Motor neuron (in vitro differentiated cells): ENCODE measurements at places on chromosomes 7 and 10. TPM values are rescaled to one million over a fixed set of nuclear protein-coding genes. Genes with fewer than 3 reads are reported as not detected.

GRCh38 chr10:82742478-82742877 is 867.5 kb downstream of the NRG3 start:
- ATAC-seq, result no peak

DNA sequence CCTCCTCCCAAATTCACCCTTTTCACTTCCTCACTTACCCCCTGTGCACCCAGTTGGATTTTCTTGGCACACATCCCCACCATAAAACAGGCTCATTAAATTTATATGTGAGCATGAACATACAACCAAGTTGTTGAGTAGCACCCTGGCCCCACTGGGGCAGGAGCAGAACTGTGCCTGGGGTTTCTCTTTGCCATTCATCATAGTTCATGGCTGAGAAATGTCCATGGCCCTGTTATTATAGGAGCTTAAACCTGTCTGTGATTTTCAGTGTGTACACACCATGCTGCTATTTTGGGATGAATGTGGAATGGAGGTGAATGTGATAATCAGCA is 618.8 kb downstream of the LRMDA start:
- no peak for ATAC-seq

- ATAC-seq, result no peak
Observed at GRCh38 chr10:103225939-103226338, 19.7 kb upstream of the RPEL1 start.

DNA sequence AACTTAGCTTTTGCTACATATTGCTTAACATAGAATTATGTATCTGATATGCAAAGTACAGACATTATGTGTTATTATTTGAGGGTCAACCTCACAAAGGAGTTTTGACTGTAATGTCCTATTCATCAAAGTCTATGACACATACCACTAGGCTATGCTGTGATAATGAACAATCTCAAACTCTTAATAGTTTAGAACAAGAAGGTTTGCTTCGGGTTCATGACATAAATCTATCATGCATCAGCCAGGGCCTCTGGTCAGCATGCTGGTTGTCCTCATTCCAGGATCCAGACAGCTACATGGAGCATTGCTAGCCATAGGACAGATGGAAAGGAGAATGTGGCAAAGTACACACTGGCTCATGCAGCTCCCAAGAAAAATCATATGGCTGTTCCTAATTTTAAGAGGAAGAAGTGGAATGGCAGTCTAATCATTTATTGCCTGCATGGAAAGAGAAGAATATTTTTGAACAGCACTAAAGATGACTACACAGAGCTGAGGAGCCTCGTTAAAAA is 332.1 kb downstream of the GPR158 start:
- ATAC-seq, result no peak

DNA sequence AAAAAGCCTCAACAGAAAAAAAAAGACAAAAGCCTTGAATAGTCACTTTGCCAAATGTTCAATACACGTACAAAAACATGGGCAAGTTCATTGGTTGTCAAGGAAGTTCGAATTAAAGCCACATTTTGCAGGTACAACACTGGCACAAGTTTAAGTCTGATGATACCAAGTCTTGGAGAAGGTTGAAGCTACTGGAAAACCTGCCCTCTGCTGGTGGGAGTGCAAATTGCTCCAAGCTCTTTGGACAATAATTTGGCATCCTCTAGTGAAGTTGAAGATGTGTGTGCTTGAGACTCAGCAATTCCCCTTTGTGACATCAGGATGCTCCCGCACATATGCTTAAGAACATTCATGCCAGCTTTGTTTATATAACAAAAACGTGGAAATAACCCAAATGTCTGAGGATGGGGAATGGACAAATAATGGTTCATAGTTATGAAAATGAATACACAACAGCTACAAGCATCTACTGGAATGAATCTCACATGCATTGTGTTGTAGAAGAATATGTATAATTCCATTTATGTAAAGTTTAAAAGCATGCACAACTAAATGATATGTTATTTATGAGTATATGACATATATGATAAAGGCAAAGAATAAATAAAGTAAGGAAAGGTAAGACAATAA is 120.0 kb upstream of the PLPP4 start:
- ATAC-seq, result no peak

GRCh38 chr10:86162036-86162435 is 204.6 kb downstream of the GRID1 start:
- ATAC-seq, result no peak

The TAS2R41 gene
- total RNA-seq, result 1.0 and 1.1 TPM in 2 replicates

The MKX gene
- 0.17 and 0.41 TPM in 2 replicates for total RNA-seq

The CD36 gene
- total RNA-seq, result 1.2 and 1.3 TPM in 2 replicates

The SCART1 gene
- total RNA-seq, result 1.1 and 1.3 TPM in 2 replicates
